ENCODE measurements at places on chromosomes 2 and 18.
A peak's percentile ranks its signal among the peaks of the same experiment; 100 is the strongest.

DNA sequence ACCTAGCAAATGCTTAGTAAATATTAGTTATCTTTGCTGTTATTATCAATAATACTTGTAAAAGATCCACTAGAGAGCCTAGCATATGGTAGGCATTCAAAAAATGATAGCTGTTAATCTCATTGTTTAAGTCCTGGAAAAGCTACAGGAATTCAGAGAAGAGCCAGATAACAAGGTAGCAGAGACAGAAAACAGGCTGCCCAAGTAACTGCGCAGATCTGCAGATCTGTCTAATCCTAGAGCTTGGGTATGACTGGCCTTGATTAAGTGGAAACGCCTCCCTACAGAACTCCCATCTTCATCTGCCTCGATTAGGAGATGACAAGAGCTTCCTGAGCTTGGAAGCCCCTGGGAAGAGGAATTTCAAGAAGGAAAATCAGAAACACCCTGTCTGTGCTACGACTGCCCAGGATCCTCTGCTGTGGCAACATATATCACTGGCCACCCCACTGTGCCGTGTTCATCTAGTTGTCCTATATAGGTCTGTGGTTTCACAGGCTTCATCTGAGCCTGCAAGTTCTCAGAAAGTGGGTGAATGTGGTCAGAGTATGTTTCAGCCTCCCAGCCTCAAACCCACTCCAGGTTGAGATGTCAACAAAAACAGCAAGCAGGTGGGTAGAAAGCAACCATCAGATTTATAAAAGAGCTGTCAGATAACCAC lies 151.5 kb upstream of the PKDCC start:
- no peak for DNase-seq

DNA sequence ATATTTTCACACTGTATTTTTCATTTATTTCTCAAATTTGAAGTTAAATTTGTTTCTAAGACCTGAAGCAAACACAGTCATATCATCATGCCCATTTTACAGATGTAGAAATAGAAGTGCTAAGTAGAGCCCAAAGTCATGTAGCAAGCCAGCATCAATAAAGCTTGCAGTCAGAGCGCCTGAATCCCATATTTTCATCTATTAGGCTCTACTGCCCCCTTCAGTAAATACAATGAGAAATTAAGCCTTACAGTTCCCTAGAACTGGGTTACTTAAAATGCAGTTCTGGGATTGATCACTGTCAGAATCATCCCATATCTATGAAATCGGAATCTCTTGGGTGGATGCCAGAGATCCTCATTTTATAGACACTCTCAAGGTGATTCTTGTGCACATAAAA lies 419.9 kb downstream of the TGIF1 start:
- DNase-seq: peak; percentile 12

DNA sequence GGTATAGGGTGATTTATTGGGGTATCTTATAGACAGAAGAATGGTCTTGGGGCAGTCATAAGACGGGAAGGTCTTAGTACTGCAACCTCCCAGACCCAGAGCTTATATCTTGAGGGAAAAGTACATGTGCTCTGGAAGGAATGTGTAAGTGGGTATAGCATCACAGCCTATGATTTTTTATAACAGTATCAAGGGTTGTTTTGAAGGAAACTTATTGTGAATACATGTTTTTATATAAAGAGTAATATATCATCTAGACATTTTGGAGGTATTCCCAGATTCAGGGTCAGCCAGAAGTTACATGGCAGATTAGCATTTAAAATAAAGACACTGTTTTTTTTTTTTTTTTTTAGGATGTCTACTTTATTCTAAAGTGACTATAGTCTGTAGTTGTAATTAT lies 47.6 kb upstream of the STON1 start:
- DNase-seq: no peak

- no peak for DNase-seq
These were observed 1341.3 kb upstream of the LRRTM1 start for GRCh38 chr2:81645745-81646301.

GRCh38 chr2:110948027-110948674 lies 172.6 kb upstream of the BCL2L11 start:
- DNase-seq: no peak

DNA sequence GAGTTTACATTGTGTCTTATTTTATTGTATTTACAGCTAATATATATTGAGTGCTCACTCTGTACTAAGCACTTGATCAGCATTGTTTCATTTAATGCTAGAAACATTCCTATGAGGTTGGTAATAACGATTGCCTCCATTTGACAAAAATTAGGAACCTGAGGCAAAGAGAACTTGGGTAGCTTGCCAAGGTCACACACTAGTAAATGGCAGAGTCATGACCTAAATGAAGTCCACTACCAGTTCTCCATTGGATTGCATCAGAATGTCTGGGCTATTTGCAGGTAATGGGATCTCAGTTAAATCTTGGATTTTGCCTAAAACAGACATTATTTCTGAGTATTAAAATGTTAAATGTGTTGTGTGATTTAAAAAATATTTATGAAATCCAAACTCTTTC lies 65.8 kb upstream of the CRIM1 start:
- no peak for DNase-seq

DNA sequence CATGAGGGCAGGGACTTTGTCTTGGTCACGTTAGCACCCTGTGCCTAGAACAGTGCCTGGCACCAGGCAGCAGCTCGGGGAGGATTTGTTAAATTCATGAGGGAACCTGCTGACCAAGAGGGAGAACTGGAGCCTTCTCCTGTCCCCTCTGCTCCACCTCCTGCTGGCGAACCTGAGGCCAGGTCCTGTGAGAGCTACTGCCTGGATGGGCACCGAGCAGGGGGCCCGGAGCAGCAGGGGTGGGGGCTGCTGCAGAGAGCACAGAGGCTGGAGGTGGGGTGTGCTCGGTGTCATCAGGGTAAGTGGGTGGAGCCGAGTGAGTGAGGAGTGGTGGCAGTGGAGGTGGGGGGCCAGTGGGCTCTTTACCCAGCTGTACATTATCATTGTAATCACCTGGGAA lies 52.1 kb upstream of the FAHD2A start:
- DNase-seq: no peak

DNA sequence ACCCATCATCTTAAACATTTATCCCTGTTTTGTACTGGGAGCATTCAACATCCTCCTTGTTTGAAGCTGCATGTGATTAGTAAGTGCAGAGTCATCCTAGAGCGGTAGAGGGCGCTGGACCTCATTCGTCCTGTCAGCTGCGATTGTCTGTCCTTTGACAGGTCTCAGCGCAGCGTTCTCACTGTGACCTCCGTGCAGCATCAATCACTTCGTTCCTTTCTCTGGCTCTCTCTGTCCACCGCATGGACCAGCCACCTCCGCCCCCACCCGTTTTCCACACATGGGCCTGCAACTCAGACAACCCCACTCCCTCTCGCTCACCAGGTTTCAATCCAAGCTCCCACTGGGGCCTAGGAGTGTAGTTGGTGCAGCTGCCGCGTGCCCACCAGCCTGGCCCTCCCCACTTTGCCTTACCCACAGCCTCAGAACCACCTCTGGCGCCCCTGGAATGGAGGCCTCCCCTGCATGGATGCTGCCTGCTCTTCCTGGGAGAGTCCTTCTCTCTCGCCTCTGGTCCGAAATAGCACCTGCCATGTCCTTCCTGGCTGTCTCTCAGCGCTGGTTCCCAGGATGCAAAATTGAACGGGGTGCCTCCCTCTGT lies 90.5 kb downstream of the NDUFA10 start:
- no peak for DNase-seq

DNA sequence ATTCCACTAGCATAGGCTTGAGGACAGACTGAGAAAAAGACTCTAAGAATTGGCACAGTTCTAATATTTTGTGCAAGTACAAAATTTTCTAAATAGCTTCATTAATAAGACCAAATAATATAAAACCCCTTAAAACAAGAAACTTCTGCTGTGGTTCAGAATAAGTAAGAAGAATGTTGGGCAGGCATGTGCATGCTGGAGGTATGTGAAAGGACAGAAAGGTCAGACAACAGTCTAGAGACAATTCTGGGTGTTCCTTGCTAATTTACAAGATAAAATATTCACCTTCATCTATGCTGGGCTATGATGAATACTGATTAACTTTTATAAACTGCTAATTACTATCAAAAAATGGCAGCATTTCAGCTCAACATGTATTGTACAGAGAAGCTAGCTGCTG lies 14.9 kb downstream of the CEBPZOS start:
- DNase-seq: no peak

GRCh38 chr2:111951486-111951885 lies 53.1 kb downstream of the MERTK start:
- DNase-seq: no peak

- DNase-seq: no peak
These were observed 9.6 kb downstream of the PTGR3 start for GRCh38 chr18:75199327-75199726.

All from BJ (cell line).